ENCODE measurements at places on chromosomes 5 and 9. TPM values are rescaled to one million over a fixed set of nuclear protein-coding genes. Genes with fewer than 3 reads are reported as not detected.

The OR1Q1 gene
- not detected for polyA plus RNA-seq

- no peak for DNase-seq
Measured at GRCh38 chr9:129419382-129419899, 201.5 kb downstream of the C9orf50 start.

DNA sequence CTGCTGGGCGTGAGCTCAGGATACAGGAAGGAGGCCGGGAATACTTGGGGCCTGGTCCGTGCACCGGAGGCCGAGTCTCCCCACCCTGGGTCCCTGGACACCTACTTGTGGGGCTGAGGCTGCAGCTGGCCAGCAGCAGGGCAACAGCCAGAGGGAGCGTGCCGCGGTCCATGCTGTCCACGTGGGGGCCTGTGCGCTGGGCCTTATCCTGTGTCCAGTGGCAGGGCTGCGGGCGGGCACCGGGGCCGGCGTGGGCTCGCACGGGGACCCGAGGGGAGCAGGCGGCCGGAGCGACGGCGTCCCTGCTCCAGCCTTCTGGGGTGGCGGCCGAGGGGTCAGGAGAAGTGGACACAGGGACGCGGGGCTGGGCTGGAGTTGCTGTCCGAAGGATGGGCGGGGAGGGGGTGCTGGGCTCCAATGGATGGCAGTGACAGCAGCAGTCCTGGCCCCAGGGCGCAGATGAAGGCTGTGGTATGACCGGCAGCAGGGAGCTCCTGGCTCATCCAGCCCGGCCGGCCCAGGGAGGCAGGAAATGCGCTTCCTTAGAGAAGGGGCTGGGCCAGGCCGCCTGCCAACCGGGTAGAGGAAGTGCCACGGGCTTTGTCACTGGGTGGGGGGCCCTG is at the start of gene ENG:
ENG (minus strand) TSS at position 475 of the 623 bp plus-strand sequence; CDS start at position 172, 303 bp downstream.
- DNase-seq: peak; percentile 54

DNA sequence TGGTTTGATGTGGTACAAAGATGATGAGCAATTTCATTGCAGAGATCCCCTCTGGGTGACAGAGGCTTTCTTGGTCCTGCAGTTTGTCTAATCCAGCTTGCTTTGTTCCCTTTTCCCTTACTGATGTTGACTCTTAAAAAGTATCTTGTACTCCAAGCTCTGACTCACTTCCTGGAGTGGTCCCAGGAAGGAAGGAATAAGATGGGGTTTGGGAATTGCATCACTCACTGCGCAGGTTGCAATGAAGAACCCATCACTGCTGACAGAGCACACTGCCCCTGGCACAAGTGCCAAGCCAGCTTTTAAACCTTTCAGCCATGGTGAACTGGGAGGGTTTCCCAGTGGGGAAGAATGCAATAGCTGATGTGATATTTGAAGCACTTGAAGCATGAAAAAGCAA is 662.2 kb upstream of the CTNND2 start:
- no peak for DNase-seq

- DNase-seq: no peak
Measured at GRCh38 chr9:122941582-122942234, 888 bp downstream of the RABGAP1 start.

The NUDT2 gene
- polyA plus RNA-seq: 73.2 TPM

The EIF4E1B gene
- polyA plus RNA-seq: not detected

The TMEM215 gene
- not detected for polyA plus RNA-seq

DNA sequence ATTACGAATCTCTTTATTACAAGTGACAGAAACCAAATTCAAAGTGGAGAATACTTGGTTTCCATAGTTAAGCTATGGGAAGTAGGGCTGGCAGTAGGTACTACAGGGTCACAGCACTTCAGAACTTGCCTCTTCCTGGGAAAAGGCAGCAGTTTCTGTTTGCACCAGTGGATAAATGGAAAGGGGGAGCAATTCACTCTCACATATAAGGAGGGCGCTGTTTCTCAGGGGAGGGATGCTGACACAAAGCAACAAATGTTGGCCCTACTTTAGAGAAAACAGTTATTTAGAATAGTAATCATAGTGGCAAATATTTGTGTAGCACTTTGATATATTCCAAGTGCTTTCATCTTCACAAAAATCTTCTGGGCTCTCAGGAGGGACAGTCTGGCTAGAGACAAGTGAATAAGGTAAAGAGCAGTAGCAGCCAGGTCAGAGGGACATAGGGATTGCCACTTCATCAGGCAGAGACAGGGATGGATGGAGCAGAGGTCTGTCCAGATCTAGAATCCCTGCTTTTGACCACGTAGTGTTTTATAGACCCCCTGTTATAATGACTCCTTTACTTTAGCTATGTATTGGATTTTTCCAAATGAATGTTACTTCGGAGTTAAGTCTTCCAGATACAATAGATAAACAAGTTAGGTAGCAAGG is 554.8 kb upstream of the SGCD start:
- DNase-seq: no peak

The CDX1 gene
- not detected for polyA plus RNA-seq

The HDAC3 gene
- polyA plus RNA-seq: 36.2 TPM

DNA sequence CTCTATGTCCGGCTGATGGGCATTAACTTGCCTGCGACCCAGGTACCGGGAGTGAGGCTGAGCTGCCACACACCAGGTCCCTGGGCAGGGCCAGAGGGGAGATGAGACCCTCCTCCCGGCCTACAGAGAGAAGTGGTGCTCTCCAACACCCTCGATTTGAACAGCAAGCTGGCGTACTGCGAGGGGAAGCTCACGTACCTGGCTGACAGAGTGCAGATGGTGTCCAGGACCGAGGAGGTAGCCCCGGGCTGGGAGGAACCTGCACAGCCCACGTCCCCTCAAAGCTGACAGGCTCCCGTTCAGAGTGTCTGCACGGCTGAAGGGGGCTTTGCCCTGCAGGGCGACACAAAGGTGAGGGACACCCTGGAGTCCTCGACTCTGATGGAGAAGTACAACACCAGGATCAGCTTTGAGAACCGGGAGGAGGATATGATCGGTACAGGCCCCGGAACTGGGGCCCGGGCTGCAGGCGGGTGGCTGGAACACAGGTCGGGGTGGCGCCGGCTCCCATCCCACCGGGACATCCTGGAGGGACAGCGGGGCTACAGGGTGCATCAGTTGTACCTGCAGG is 1.0 kb upstream of the RABL6 start:
- no peak for DNase-seq

GRCh38 chr9:133703591-133704399 is 34.4 kb downstream of the SARDH start:
- DNase-seq: peak; percentile 40

The ARID3C gene
- not detected for polyA plus RNA-seq

The PTCD2 gene
- polyA plus RNA-seq: 2.3 TPM

The FAM120A gene
- polyA plus RNA-seq: 42.2 TPM

The PLPPR1 gene
- not detected for polyA plus RNA-seq

The MAN2A1 gene
- 9.0 TPM for polyA plus RNA-seq

- DNase-seq: peak; percentile 82
Measured at GRCh38 chr5:150497274-150497988, 10.5 kb upstream of the NDST1 start.

DNA sequence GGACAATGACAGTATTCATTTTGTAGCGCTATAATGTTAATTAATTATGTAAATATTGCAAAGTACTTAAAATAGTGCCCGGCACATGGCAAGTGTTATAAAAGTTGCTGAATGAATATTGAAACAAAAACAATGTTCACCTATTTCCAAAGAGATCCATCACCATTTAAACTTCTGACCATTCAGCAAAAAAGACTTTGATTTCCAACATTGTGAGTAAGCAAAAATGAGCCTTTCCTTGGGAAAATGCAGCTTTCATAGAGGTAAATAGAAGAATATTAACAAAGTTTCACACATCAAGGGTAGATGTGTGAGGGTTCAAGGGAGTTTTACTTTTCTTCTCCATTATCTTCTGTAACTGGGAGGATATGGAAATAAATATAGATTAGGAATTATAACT is 1089.4 kb upstream of the C9orf72 start:
- no peak for DNase-seq

The TDRD7 gene
- 5.3 TPM for polyA plus RNA-seq

GRCh38 chr5:110631236-110631635 is 95.2 kb downstream of the TMEM232 start:
- DNase-seq: no peak

DNA sequence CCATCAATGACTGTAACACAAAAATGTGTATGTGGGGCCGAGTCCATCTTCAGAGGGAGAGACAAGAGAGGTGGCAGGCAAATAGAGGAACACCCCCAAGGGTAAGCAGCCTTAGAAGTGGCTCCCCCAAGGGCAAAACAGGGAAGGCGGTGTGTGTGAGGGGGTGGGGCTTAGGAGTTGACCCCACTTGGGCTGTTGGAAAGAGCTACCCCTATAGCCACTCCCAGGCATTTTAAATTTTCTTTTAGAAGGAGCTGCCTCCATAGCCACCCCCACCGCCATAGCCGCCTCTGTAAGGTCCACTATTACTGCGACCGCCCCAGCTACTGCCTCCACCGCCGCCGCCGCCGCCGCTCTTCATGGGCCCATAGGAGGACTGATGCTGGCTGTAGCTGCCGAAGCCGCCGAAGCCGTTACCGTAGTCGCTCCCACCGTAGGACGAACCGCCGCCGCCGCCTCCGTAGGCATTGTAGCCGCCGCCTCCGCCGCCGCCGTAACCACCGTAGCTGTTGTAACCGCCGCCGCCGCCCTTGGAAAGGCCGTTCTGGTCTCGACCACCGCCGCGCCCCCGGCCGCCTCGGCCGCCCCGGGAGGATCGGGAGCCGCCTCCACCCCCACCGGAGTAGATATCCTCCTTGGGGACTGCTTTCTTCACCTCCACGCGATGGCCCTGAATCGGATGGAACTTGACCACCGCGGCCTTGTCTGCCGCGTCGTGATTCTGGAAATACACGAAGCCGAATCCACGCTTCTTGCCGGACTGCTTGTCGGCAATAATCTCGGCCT is 1.1 kb downstream of the HNRNPA0 start:
- peak; percentile 75 for DNase-seq

The KCNIP1 gene
- polyA plus RNA-seq: 0.31 TPM

- DNase-seq: no peak
Measured at GRCh38 chr5:113382731-113383130, 52.1 kb downstream of the TSSK1B start.

The DUSP1 gene
- 136 TPM for polyA plus RNA-seq

- DNase-seq: no peak
Measured at GRCh38 chr9:75002422-75003023, 25.6 kb downstream of the CARNMT1 start.

DNA sequence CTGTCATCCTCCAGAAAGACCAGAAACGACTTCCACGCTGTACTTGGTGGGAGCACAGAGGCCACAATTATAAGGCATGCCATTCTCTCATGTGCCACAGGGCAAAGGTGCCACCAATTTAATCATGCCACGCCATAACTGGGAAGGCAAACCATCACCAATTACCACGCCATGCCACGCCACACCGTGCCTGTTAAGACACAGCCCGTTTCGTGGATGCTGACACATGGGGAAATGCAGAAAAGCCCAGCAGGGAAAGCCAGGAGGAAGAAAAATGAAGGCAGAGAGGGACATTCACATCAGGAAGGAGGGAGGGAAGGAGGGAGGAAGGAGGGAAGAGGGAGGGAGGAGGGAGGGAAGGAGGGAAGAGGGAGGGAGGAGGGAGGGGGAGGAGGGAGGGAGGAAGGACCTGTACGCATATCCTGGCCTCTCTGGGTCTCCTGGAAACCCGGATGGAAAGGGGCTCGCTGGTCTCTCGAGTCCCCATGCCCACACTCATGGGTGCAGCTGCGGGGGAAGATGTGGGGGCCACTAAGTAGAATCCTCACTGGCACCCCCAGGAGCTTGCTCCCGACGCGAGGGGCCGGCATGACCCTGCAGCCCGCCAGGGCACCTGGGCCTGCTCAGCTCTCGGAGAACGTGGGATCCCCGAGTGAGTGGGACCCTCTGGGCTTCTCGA is 61.7 kb upstream of the UBAC1 start:
- peak; percentile 2 for DNase-seq

- no peak for DNase-seq
Measured at GRCh38 chr5:18299166-18299565, 664.9 kb downstream of the TAF11L14 start.

DNA sequence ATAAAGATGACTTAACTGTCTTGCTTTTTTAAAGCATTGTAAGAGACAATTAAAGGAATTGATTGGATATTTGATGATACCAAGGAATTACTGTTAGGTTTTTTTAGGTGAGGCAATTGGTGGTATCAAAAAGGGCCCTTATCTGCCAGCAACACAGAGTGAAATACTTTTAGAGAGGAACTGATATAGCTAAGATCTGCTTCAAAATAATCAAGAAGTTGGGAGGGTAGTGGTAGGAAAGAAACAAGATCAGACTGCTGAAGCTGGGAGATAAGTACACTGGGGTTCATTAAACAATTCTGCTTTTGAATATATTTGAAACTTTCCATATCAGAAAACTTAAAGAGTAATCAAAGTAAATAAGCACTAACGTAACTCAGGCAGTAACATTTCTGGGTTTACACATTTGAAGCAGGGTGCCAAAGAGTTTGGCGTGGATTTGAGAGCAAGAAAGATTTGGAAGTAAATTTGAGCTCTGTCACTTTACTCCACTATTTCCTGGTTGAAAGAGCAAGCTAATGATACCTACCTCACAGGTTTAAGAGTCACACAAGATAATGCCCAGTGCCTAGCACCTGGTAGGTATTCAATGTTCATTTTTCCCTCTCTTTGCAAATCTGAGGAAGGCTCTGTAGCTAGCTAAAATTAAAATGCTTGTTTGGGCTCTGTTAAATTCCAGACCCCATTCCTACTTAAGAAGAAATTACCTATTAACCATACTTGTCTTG is 6.9 kb downstream of the ERMP1 start:
- no peak for DNase-seq

DNA sequence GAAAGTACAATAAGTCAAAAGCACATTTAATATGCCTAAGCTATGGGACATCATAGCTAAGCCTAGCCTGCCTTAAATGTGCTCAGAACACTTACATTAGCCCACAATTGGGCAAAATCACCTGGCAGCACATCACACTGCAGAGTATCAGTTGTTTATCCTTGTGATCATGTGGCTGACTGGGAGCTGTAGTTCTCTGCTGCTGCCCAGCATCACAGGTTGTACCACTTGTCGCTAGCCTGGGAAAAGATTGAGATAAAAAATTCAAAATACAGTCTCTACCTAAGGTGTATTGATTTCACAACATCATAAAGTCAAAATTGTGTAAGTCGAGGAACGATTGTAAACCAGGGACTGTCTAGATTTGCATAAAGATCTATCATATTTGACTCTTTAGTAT is 58.6 kb downstream of the CAMK4 start:
- DNase-seq: no peak

DNA sequence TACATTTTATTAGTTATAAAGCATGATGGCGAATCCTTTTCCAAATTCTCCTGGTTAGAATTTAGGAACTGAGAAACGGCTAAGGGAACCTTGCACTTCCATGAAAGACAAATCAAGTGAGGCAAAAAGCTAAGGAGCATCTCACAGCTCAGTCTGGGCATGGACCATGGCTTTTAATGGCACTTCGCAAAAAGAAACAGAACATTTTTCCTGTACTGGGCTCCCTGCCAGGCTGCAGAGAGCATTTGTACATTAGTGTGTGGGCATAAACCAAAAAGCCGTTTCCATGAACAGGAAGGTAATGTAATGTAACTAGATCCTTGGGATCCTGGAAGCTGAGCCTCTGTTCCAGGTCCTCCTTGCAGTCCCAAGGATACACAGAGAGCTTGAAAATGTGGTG is 354.2 kb downstream of the MRPS30 start:
- DNase-seq: peak; percentile 30

The FEM1C gene
- 5.9 TPM for polyA plus RNA-seq

GRCh38 chr5:146209714-146210113 is 6.3 kb downstream of the RBM27 start:
- no peak for DNase-seq

All from stomach (tissue), 19 donors.